ENCODE measurements at places on chromosomes 12 and 14.
A peak's percentile ranks its signal among the peaks of the same experiment; 100 is the strongest.

DNA sequence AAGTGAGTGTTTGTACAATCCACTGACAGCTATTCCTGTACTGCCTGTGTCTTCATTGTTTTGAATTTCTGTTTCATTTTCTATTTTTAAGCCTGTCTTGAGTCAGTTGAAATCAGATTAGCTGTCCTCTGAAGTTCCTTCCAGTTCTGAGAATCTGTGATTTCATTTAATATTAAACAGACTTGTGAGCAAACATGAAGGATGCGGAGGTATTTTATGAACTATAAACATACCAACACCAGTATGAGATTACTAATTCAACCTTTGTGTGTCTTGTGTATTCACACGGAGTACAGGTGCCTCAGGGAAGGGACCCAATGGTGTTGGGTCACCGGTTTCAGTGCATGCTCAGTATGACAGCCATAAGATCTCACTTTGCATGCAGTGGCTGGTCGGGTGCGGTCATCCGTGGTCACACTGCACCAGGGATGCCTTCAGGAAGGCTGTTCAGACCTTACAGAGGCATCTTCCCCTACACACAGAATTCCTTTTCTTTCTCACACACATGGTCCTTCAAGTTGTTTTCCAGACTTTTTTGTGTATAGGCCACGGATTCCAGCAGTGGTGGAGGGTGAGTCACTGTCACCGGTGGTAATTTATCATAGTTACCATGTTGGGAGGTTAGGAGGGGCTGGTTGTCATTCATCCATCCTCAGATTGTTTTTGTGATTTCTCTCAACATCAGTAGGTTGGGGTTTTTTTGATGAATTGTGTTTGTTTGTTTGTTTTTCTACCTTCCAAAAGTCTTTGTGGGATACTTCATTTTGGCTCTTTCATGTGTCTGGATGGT, 103.0 kb upstream of the SFSWAP start:
- DNase-seq, result no peak

GRCh38 chr12:75685617-75686225, 174.3 kb upstream of the KRR1 start:
- no peak for DNase-seq

- no peak for DNase-seq
Measured at GRCh38 chr12:117567644-117568216, 206.3 kb upstream of the NOS1 start.

DNA sequence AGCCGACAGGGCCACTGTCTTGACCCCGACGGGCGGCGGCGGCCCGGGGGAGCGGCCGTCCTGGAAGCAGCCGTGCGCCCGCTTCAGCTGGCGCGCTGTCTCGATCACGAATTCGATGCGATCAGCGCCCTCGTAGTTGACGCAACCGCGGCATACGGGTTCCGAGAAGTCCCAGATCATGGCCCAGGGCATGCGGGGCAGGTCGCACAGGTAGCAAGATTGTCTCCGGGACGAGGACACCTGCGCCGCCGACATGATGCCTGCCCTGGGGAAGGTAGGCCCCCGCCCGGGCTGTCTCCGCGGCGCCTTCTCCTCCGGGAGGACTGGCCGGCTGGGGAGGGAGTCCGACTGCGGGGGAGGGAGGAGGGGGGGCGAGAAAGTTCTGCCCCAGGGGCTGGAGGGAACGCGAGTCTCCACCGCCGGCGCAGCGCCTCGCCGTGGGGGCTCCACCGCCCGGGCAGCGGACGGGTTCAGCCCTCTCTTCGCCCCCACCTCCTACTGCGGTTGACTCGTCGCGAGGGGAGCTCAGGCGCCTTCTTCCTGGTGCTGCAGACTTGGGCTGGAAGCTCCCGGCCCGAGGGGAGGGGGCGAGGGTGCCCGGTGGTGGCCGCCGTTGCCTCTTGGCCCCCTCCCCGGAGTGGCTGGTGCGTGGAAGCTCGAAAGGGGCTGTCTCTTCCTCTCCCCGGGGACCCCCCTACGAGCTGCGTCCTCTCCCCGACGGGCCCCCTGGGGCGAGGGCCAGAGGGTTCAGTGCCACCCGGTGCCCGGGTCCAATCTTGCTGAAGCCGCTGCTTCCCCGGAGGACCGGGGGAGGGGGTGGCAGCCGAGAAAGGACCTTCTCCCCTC, 747 bp downstream of the IRF2BPL start:
- DNase-seq, result peak; percentile 83

GRCh38 chr12:122909442-122910288, 13.7 kb upstream of the VPS37B start:
- no peak for DNase-seq

DNA sequence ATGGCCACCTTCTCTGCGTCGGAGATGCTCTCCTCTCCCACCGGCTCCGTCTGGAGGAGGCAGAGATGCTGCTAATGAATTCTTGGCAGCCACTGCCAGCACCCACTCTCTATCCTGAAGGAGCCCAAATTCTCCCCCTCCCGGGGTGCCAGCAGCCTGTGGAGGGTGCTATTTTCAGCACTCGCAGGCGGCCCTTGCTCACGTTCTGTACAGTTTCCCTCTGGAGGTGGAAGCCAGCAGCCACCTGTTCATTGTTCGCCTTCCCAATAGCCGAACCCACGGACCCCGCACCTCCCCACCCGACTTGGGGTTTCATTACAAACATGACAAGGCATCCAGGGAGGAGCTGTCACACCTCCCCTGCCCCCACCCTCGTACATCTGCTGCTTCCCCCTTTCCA, 27.8 kb downstream of the SNRNP35 start:
- DNase-seq, result no peak

DNA sequence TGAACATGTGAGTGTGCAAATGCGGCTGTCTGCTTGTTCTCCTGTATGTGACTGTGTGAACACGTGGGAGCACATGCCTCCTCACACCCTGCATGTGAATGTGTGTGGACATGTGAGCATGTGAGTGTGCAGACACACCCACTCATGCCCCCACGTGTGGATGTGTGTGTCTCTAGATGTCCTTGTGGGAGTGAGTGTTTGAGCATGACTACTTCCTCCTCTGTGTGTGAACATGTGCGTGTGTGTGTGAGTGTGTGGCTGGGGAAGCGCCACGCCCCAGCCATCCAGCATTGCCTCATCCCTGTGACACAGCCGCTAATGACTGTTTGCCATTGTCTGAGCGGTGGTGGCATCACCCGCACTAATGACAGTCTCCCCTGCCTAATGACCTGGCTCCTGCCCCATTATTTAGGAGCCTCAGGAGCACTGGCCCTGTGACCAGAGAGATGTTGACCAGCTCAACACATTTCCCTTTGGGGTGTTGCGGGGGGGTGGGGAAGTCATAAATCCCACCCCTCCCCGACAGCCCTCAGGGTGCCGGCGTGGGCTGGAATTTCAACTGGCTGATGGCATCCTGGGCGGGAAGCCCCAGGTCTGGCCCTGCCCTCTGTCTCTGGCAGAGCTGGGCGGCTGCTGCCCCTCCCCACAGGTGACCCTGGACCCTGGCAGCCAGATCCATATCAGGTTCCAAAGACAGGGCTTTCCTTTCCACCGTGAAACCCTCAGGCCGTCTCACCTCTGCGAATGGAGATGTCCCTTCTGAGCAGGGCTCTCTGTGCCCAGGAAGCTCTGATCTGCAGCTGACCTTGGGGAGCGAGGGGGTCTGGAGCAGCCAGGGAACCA, 11.5 kb upstream of the KRT80 start:
- peak; percentile 10 for DNase-seq

DNA sequence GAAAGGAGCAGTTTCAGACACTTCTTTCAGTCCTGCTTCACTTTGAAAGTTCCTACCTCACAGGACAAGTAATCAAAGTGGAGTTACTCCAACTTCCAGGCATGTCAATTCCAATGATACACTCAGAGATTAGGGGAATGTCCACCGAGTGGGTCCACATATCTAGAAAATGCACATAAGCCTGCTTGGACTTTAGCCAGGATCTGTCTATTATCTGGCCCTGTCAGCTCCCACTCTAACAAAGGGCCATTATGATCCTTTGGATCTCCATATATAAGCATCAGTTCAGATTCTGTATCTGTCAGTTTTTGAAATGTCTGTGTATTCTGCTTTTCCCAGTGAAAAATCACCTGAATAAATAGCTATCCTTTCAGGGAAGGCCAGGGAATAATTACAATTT, 112.9 kb upstream of the ATXN7L3B start:
- DNase-seq, result peak; percentile 2

DNA sequence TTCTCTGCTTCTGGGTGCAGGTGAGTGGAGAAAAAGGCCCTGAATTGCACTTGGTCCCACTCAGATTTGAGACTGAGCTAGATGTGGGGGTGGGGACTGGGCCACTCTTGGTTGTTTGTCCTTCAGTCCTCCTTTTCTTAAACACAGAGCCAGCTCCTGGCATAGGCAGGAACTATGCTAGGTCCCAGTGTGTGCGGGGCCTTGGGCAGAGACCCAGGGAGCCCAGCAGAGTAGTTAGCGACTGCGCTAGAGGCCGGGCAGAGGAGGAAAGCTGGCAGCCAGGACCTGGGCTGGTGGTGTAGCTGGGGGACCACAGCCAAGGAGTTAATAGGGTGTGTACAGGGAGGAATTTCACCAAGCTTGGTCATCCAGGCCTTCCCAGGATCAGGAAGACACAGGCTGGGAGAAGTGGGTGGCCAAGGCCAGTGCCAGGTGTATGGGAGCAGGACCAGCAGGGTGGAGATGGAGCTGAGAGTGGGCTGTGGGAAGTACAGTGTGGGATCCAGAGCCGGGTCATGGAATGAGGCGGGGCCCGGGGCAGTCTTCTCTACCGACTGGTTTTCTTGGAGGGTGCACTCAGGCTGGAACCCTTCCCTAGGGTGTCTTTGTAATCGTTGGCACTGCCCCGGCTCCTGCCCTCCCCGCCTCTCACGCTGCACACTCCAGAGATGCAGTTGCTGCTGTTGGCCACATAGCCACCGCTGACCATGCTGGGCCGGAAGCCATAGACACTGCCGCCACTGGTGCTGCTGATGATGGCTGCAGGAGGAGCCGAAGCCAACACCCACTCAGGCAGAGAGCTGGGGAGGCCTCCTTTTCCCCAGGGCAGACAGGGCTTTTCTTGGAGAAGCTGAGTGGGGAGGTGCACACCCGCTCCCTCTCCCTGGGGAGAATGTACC, 8.7 kb downstream of the KRT71 start:
- no peak for DNase-seq

DNA sequence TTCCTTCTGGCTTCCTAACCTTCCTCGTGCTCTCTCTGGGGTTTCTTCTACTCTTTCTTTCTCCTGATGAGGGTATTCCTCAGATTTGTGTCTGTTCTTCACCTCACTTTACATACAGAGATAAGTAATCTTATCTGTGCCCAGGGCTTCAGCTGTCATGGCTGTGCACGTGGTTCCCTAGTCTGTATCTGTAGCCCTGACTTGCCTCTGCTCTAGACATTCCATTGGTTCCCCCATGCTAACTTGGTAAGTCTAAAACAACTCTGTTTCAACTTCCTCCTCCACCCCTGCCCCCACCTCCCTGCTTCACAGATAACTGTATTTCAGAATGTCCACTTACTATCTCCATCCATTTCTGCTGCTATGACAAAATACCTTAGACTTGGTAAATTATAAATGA, 10.8 kb downstream of the DIP2B start:
- peak; percentile 11 for DNase-seq

GRCh38 chr14:65072937-65073336, 29.4 kb downstream of the MAX start:
- DNase-seq, result peak; percentile 28

Measured in erythroblast (primary cell).